ENCODE measurements at places on chromosomes 1 and 21. TPM values are rescaled to one million over a fixed set of nuclear protein-coding genes. Genes with fewer than 3 reads are reported as not detected.

DNA sequence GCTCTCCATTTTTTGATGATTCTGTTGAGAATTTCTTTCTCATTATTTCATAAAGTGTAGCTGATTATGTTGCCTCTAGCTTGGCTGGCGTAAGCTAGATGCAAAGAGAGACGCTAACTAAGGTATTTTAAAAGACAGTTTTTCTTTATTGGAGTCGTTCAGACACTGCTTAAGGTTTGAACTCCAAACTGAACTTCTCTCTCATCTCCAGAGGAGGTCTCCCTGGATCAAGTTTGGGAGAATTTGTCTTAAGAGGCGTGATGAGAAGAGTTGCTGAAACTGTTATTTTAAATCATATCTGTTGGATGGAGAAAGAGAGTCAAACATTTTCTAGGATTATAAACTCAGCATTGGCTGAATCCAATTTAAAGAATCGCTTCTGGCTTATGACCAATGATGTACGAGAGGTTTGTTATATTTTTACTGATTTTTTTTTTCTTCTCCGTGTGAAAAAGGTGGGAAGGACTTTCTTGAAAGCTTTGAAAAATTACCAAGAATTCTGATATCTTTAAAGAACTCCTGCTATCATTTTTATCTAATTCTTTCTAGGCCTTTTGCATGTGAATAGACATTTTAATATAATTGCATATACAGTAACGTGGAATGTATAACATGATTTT lies 34.0 kb downstream of the MAP3K7CL start:
- H3K27ac ChIP-seq: no peak overlapping the region
- peaks cover 3% of the 10 kb centered on the region for H3K4me1 ChIP-seq
- H3K36me3 ChIP-seq: peaks cover 4% of the 10 kb centered on the region
- no peak for DNase-seq

The DIPK1A gene
- 18.8 TPM for total RNA-seq

The DPT gene
- total RNA-seq: not detected

The AMY1B gene
- total RNA-seq: not detected

DNA sequence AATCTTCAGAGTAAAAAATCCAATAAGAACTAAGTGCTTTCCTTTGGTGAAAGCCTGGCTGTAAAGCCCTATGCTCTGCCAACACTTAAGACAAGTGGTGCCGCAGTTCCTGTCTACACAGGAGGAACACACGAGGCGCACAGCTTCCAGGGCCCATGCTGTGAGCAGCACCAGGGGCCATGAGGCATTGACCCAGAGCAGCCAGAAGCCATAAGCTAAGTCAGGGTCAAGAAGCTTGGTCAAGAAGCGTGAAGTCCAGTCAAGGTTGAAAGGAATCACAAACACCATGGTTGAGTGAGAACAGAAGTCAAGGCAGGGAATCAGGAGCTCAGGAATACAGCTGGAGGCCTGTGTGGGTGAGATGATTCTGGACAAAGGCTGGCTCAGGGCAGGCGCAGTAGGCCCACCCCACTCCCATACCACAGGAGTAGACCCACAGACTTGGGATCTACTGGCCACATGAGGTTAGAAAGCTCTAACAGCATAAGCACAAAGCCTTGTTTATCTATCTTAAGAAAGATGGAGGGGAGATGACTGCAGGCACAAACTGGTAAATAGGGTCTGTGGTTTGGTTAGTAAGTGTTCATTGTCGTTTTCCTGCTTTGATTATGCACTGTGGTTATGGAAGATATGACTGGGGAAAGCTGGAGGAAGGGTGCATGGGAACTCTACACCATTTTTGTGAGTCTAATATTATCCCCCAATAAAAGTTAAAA lies 42.9 kb upstream of the RCAN3 start:
- DNase-seq: no peak
- H3K27me3 ChIP-seq: no peaks in the 10 kb centered on the region
- no peak overlapping the region for H3K4me3 ChIP-seq
- H3K4me1 ChIP-seq: peaks cover 10% of the 10 kb centered on the region

GRCh38 chr1:153805886-153806719 lies 30.9 kb downstream of the SLC27A3 start:
- H3K27me3 ChIP-seq: no peaks in the 10 kb centered on the region
- DNase-seq: no peak
- peak overlapping the region; percentile 75 for H3K27ac ChIP-seq
- H3K4me3 ChIP-seq: peak overlapping the region; percentile 11
- peaks cover 53% of the 10 kb centered on the region for H3K36me3 ChIP-seq
- peaks cover 24% of the 10 kb centered on the region for H3K4me1 ChIP-seq

DNA sequence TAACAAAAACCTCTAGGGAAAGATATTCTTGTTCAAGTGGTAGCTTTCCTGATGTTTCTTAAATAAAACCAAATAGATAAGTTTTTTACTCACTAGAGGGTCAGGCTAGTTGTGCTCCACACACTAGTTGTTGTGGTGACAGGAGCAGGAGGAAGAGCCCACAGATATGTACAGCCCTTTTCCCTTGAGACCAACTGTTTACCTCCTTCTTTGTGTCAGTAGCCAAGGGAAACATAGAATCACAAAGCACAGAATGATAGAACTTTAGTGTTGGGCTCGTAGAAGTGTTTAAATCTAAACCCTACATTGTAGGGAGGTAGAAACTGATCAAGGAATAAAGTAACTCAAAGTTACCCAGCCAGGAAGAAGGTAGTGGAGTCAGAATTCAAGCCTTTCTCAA lies 309.0 kb downstream of the CTH start:
- no peaks in the 10 kb centered on the region for H3K27me3 ChIP-seq
- no peaks in the 10 kb centered on the region for H3K4me1 ChIP-seq
- no peak overlapping the region for H3K27ac ChIP-seq
- DNase-seq: no peak
- H3K36me3 ChIP-seq: no peaks in the 10 kb centered on the region

GRCh38 chr1:19035377-19036040 lies 79.0 kb upstream of the IFFO2 start:
- H3K4me3 ChIP-seq: no peak overlapping the region
- no peak overlapping the region for H3K27ac ChIP-seq
- peaks cover 14% of the 10 kb centered on the region for H3K27me3 ChIP-seq
- H3K36me3 ChIP-seq: no peaks in the 10 kb centered on the region
- DNase-seq: no peak
- no peaks in the 10 kb centered on the region for H3K4me1 ChIP-seq

- no peak for DNase-seq
- no peak overlapping the region for H3K27ac ChIP-seq
- H3K4me3 ChIP-seq: no peak overlapping the region
- H3K36me3 ChIP-seq: peaks cover 6% of the 10 kb centered on the region
These were observed 26.4 kb upstream of the CLIC6 start for GRCh38 chr21:34642211-34643075.

DNA sequence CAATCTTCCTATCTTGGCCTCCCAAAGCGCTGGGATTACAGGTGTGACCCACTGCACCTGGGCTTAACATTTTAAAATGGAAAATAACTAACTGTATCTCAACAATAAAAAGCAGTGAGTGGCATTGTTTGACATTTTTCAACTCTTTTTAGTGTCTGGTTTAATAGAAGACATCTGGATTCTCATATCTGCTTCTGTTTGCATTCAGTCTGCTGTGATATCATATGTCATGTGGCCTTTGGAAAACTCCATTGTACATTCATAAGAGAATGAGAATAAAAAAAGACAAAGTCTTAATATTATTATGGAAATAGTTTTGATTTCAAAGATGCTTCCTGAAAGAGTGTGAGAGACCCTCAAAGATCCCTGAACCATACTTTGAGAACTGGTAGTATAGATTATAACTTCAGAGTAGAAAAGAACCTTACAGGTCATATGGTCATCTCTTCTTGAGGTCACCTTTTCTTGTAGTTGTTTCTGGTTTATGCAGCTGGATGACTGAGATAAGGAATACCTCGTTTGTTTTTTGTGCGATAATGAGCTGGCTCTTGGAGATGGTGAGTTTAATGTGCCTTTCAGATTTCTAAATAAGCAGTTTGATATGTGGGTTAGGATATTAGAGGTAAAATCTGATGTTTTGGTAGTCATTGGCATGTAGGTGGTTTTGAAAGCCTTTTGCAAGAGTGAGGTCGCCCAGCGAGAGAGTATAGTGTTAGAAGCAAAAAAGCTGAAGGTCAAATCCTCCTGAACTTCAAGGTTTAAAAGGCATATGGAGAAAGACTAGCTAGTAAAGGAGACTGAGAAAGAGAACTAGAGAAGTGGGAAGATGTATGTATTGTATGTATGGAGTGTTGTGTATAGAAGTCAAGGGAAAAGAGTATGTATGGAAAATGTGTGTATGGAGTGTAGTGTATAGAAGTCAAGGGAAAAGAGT lies 17.2 kb downstream of the CEP350 start:
- peaks cover 25% of the 10 kb centered on the region for H3K36me3 ChIP-seq
- no peak overlapping the region for H3K4me3 ChIP-seq
- no peak overlapping the region for H3K27ac ChIP-seq
- H3K27me3 ChIP-seq: no peaks in the 10 kb centered on the region

GRCh38 chr1:229819091-229819490 lies 193.0 kb downstream of the URB2 start:
- no peak overlapping the region for H3K27ac ChIP-seq
- no peak for DNase-seq
- H3K27me3 ChIP-seq: peaks cover 11% of the 10 kb centered on the region
- no peaks in the 10 kb centered on the region for H3K4me1 ChIP-seq
- H3K36me3 ChIP-seq: no peaks in the 10 kb centered on the region

GRCh38 chr1:15186846-15187151 lies 33.3 kb downstream of the TMEM51 start:
- H3K36me3 ChIP-seq: no peaks in the 10 kb centered on the region
- H3K27me3 ChIP-seq: peaks cover 21% of the 10 kb centered on the region
- H3K4me1 ChIP-seq: no peaks in the 10 kb centered on the region
- no peak overlapping the region for H3K27ac ChIP-seq
- H3K4me3 ChIP-seq: no peak overlapping the region

The CD247 gene
- 183 TPM for total RNA-seq

- H3K27ac ChIP-seq: peak overlapping the region; percentile 29
- H3K4me3 ChIP-seq: no peak overlapping the region
- DNase-seq: no peak
- no peaks in the 10 kb centered on the region for H3K36me3 ChIP-seq
- H3K27me3 ChIP-seq: peaks cover 31% of the 10 kb centered on the region
- H3K4me1 ChIP-seq: peaks cover 23% of the 10 kb centered on the region
These were observed 105.7 kb downstream of the ZNF281 start for GRCh38 chr1:200304171-200304570.

The NT5C1A gene
- 0.31 TPM for total RNA-seq

The PKP1 gene
- total RNA-seq: not detected

GRCh38 chr1:214029796-214030195 lies 42.0 kb downstream of the PROX1 start:
- no peak for DNase-seq
- no peak overlapping the region for H3K4me3 ChIP-seq
- no peak overlapping the region for H3K27ac ChIP-seq
- no peaks in the 10 kb centered on the region for H3K36me3 ChIP-seq
- H3K27me3 ChIP-seq: peaks cover 18% of the 10 kb centered on the region

The OR2G6 gene
- total RNA-seq: not detected

The SLC2A5 gene
- total RNA-seq: not detected

DNA sequence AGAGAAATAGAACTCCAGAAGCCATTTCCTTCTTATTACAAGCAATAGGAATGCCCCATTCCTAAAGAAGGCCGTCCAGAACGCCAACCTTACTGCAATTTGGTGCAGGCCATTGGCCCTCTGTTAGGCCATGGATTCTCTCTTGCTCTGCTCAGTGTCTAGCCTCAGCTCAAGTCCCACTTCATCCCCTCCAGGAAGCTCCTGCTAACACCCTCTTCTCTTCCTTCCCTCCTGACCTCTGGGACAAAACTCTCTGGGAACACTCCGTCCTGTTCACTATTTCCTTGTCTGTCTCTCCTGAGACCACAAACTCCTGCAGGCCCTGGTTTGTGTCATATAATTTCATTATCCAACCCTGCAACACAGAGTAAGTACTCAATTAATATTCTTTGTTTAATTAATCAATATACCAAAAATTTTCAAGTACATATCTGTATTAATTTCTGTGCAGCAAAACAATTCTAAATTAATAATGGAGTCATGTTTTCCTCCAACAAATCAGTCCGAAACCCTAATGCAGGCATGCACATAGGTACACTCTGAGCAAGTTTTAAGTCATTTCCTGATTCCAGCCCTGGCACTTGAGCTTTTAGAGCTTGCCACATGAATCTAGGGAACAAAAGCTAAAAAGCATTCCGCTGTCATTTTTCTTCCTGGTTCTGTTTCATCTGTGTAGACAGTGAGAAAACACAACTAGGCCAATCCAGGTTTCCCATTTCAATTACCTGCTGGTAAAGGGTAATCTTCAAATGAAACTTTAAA lies 245.3 kb downstream of the SETD4 start:
- peaks cover 2% of the 10 kb centered on the region for H3K27me3 ChIP-seq
- H3K4me3 ChIP-seq: no peak overlapping the region
- no peaks in the 10 kb centered on the region for H3K36me3 ChIP-seq
- H3K4me1 ChIP-seq: no peaks in the 10 kb centered on the region
- DNase-seq: no peak
- no peak overlapping the region for H3K27ac ChIP-seq

DNA sequence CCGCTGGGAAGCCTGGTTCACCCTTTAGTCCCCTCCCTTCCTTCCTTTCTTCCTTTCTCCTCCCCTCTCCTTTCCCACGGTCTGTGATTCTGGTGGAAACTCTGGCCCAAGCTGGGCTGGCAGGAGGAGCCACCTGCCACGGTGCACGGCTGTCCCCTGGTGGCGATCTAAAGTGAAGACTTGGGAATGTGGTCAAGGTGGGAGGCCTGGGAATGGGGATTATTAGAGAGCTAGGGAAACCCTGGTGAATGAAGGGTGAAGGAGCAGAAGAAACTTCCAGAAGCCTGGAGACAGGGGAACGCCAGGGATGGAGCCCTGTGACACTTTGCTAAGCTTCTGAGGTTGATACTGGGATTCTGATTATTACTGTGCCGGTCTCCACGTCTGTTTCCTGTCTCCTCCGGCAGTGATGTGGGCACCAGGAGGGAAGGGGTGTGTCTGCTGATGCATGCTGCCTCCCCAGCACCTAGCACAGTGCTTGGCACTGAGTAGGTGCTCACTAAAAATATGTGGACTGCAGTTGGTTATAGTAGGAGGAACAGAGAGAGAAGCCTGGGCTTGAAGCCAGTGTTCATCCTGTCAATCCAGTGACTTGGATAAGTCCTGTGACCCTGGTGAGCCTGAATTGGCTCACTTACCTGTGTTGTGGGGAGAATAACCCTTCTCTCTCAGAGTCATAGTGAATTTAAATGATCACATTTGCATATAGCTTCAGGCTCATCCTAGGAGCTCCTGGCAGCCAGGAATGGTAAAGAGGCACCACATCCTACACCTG lies 71.2 kb upstream of the NBPF3 start:
- peak; percentile 87 for DNase-seq
- H3K36me3 ChIP-seq: no peaks in the 10 kb centered on the region
- no peaks in the 10 kb centered on the region for H3K27me3 ChIP-seq
- peak overlapping the region; percentile 13 for H3K27ac ChIP-seq

- H3K27me3 ChIP-seq: no peaks in the 10 kb centered on the region
- no peak overlapping the region for H3K4me3 ChIP-seq
- H3K27ac ChIP-seq: no peak overlapping the region
- H3K4me1 ChIP-seq: peaks cover 10% of the 10 kb centered on the region
These were observed 57.5 kb upstream of the SDC3 start for GRCh38 chr1:30965924-30966599.

The PGBD5 gene
- total RNA-seq: not detected

- H3K4me3 ChIP-seq: peak overlapping the region; percentile 40
- H3K27ac ChIP-seq: no peak overlapping the region
These were observed 53.2 kb upstream of the CFAP126 start for GRCh38 chr1:161420763-161421455.

The KRTAP20-4 gene
- total RNA-seq: not detected

GRCh38 chr1:14599800-14600199 lies 1.3 kb downstream of the KAZN start:
- no peak overlapping the region for H3K27ac ChIP-seq
- H3K4me3 ChIP-seq: no peak overlapping the region
- H3K36me3 ChIP-seq: no peaks in the 10 kb centered on the region
- peaks cover 41% of the 10 kb centered on the region for H3K27me3 ChIP-seq
- H3K4me1 ChIP-seq: no peaks in the 10 kb centered on the region

The SNAP47 gene
- 30.9 TPM for total RNA-seq

All from activated CD4-positive, alpha-beta T cell treated with anti-CD3 and anti-CD28 coated beads, Interleukin-2, amount 10 ng/mL, durations not matched to agents 24 days and 14 days (primary cell).